ENCODE measurements at places on chromosomes 6 and 20.

GRCh38 chr6:54463354-54464024, 155.2 kb downstream of the TINAG start:
- no peak for DNase-seq

DNA sequence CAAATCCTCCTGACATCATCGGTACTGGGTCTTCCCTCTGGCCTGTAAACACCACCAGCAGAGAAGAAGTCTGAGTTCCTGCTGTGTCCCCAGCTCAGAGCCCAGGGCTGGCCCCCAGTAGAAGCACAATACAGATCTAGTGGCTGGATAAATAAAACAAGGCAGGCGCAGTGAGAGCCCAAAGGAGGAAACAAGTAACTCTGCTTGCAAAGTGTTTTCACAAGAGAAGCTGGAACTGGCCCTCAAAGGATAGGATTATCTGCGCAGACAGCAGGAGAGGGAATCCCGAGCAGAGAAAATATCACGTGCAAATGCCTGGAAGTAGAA, 205.1 kb downstream of the ZDHHC14 start:
- no peak for DNase-seq

DNA sequence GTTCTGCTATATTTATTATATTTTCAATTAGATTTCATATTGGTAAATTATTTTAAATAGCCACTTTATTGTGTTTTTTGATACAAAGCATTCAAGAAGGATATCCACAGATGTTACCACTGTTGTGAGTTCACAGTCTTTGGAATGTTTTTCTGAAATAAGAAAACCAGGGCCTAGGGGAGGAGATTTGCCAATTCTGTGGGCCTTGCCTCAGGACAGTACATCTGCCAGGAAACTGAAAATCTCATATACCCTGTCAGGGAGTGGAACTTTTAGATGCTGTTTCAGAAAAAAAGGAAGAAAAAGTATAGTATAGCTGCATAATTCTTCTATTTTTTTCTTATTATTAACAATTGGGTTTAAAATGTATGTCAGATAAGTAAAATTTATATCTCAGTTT, 995.9 kb upstream of the ADGRB3 start:
- no peak for DNase-seq

DNA sequence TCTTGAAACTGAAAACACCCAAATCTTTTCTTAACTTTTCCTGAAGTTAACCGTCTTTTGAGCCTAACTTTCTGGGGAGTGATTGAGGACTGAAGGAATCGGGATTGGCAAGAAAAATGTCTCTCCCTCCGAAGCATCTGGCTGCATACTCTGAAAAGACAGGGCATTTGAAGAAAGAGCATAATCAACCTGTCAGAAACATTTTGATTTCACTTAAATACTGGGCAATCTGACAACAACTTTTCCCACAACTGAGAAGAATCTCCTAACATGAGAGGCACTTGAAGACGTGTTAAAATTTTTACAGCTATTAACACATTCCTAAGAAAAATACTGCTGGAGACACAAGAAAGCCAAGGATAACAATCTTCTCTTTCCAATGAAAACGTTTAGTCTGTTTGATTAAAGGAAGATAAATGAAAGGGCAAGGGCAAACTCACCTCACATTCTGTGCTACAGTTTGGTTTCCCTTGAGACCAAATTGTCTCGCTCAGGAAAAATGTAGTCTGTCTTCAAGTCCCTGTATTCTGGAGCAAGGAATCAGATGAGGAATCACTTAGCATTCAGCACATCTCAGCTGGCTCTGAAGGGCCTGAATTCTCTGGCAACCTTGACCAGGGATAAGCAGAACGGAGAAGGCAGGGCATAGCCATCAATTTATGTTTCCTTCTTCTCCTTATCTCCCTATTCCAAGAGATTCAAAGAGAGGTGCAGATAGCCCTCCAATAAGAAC, 76.1 kb downstream of the TBX18 start:
- DNase-seq = no peak

DNA sequence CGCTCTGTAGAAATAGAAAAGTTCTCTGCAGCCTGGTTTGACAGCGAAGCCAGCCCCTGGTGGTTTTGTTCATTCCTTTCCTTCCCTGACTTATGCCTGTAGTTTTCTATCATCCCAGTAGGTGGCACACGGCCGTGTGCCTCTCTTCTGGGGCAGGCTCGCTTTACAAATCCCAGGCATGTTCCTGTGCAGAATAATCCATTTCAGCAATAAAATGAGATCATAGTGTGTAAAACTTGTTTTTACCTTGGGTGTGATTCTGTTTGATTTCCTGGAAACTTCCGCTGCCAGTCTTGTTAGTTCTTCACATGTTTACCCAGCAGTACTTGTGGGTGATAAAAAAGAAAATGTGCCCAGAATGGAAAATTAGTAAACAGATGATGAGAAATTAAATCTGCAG, 7.4 kb upstream of the INSM1 start:
- DNase-seq = no peak

DNA sequence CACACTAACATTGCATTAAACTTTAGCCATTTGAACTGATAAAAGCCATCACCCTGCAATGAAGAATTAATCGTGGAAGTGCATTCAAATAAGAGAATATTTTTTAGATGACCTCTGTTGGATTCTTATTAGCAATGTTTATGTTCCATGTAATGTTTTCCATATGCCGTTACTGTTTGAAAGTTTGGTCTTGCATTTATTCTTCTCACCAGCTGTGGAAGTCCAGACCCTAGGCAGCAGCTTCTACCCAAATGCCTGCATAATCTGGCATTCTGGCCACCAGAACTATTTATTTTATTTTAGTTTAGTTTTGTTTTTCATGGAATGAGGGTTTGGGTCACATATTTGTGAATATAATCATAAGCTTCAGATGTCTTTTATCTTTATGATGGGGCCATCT, 140.4 kb downstream of the SAMD5 start:
- DNase-seq = no peak

GRCh38 chr6:117481926-117482239, 591 bp upstream of the DCBLD1 start:
- DNase-seq = no peak

DNA sequence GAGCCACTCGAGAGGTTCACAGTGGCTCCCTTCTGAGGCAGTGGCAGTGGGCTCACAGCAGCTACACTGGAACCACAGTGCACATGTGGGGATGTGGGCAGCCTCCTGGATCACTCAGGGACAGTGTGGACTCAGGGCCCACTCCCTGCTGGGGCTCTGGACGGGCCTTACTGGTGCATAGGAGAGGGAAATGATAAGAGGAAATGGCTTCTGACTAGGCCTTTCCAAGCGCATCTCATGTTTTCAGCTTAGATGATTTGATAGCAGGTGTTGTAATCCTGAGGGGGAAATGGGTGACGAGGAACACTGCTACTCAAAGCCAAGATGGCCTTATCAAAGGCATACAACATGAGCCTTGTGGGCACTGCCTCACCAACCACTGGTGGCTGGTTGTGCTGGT, 44.0 kb downstream of the PANK2 start:
- DNase-seq = no peak

DNA sequence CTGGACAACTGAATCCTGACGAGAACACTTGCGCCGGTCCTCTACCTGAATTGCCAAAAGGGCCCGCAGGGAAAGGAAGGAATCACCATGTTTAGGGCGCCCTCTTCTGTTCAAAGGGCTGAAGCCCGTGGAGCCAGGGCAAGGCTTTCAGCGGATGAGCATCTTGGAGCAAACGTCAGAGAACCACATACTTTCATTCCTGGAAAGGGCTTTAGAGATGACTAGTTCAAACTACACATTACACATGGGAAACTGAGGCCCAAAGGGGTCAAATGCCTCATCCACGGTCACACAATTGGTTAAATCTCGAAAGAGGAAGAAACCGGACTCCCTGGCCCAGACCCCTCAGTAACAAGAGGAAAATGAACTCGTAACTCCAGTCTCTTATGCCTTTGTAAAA, 11.5 kb upstream of the ZNF133 start:
- peak; percentile 36 for DNase-seq

DNA sequence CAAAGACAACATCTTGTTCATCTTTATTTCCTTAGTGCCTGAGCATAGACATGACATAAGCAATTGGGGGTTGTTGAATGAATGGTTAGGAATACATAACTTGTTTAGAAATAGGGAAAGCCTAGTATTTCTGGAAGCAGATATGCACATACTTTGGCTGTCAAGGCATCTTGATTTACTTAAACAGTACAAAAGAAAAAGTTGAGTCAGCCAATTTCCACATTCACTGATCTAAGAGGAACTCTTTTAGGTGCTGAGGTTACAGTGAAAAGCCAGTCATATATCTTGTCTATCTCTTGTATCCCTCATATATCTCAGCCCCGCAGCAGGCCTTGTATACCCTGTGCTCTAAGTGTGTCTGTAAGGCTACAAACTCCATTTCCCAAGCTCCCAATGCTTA, 11.6 kb downstream of the ZKSCAN4 start:
- no peak for DNase-seq

- DNase-seq = no peak
Observed at GRCh38 chr6:21846541-21847451, 253.2 kb downstream of the SOX4 start.

- no peak for DNase-seq
Observed at GRCh38 chr20:14848806-14849205, 511.4 kb upstream of the FLRT3 start.

DNA sequence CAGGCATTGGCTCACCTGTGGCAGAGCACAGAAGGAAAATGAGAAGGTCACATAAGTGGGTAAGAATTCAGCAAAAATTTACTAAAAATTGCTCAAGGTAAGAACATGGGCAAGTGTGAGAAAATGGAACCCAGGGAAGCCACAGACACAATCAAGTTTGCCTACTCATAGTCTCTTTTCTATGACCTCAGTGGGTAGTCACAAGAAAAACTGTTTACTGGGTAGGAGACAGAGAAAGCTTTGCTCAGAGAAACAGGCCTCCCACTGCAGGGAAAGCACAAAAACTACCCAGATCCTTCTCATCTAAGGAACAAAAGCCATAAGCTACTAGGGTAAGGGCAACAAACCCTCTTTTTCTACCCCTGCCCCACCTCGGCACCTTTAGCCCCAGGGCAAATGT, 35.2 kb downstream of the FAM184A start:
- DNase-seq = no peak

- DNase-seq = no peak
Observed at GRCh38 chr20:48142516-48142773, 357.2 kb upstream of the SULF2 start.

DNA sequence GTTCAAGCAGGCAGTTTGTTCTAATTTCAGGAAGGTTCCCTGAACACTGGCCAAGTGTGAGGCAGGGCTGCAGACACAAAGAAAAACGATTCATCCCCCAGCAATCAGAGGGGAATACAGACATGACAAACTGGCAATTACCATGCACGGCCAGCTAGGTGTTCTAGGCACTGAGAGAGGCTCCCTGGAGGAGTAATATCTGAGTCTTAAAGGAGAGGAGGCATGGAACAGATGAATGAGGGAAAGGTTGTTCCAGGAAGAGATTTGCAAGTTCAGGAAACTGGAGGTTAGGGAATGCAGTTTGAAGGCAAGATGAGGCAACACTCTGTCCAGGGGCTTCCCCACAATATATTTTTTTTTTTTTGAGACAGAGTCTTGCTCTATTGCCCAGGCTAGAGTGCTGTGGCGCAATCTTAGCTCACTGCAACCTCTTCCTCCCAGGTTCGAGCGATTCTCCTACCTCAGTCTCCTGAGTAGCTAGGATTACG, 11.1 kb downstream of the RRAGD start:
- no peak for DNase-seq

DNA sequence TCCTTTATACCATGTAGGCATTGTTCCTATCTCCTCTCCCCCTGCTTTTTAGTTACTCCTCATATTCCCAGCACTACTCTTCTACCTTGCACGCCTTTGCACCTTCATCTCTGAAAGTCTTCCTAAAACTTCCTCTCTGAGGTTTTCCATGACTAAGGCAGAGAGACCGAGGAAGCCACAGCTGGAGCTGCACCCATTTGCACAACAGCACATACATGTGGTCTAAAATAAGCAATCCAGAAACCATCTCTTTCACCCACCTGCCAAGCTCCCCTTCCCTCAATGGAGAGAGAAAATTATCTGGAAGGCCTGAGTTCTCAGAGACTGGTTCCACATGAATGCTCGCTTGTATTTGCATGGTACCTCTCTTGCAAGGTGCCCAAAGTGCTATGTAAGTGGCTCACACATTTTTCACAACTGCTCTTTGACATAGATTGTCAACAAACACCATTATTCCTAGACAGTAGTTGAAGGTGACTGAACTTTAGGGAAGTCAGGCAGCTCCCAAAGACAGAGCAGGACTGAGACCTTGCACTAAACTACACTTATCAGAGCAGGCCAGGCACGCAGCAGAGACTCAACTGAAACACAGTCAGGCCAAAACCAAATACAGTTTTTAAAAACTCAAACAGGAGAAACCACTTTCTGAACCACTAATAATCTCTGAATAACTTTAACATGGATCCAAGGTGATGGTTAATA, 313.2 kb downstream of the TFAP2A start:
- DNase-seq = no peak

DNA sequence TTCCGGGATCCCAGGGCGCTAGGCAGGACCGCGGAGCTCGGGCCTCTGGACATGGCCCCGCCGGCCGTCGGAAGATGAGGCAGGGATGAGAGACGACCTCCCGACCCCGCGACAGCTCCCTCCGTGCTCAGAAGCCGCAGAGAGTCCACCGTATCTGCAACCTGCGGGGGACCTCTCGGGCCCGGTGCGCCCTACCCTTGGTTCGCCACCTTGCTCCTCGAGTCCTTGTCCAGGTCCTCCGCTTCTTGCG, 301 bp downstream of the PPP1R3D start:
- DNase-seq = no peak

DNA sequence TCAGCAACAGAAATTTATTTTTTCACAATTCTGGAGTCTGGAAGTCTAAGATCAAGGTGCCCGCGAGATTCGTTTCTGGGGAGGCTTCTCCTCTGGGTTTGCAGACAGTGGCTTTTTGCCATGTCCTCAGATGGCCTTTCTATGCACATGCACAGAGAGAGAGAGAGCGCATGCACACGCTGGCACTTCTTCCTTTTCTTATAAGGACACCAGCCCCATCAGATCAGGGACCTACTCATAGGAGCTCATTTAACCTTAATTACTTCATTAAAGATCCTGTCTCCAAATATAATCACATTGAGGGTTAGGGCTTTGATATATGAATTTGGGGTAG, 260.7 kb upstream of the PLCB4 start:
- no peak for DNase-seq

DNA sequence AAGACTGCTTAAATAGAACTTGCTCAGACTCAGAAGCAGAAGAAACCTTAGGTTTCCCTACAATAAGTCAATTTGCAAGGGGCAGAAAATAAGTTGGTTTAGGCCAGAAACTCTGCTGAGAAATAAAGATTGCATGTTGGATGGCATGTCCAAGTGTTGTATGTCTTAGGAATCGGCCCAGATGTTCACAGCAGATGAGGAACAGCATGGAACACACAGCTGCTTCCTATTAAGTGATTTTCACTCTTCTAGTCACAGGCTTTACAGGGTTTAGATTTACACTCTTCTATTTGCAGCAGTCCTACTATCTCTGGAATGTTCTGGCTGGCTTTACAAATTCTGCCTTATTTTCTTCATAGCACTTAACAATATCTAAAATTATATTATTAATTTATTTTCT, 3.2 kb downstream of the ZKSCAN4 start:
- no peak for DNase-seq

Measured in activated CD4-positive, alpha-beta T cell treated with anti-CD3 and anti-CD28 coated beads for 24 hours (primary cell).